ENCODE measurements at places on chromosomes 2 and 18. TPM values are rescaled to one million over a fixed set of nuclear protein-coding genes. Genes with fewer than 3 reads are reported as not detected.

Gene NCKAP5
- not detected for total RNA-seq

Gene MC2R
- not detected for total RNA-seq

Gene GPR75
- 3.1 TPM for total RNA-seq

Gene LYPD1
- not detected for total RNA-seq

Gene SLC8A1
- total RNA-seq = 3.4 TPM

Gene SLC19A3
- total RNA-seq = not detected
